ENCODE measurements at places on chromosomes 7 and 10. TPM values are rescaled to one million over a fixed set of nuclear protein-coding genes. Genes with fewer than 3 reads are reported as not detected.

DNA sequence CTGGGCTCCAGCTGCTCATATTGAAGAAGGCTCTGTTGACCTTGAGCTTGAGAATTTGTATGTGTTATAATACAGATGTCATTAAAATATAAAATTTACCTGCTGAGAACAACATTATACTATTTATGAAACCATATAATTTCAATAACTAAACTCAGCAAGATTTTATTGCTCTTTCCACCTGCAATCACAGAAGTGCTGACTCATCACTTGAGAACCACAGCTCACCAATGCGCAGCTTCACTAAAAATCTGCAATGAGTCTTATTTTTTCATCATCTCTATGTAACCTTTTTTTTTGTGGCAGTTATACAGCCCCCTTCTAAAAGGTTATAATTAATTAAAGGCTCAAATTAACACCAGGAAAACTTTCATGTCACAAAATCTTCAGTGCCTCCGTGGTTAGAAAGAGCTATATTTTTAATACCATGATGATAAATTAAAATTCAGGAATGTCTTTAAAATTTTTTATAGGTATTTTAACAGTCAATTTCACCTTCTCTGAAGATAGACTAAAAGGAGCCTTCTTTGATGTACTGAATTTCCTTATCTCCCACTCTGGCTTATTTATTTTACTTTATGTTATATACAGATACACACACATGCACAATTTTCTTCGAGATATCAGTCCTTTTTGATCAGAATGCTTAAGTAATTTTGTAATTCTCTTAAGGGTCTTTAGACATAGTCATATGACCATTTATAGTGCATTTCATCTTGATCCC, 102.7 kb downstream of the EVX1 start:
- peaks cover 11% of the 10 kb centered on the region for H3K4me1 ChIP-seq
- H3K27ac ChIP-seq, result no peak overlapping the region
- H3K4me3 ChIP-seq, result no peak overlapping the region
- DNase-seq, result no peak

GRCh38 chr7:139850906-139851305, 21.8 kb downstream of the TBXAS1 start:
- H3K4me1 ChIP-seq, result peaks cover 3% of the 10 kb centered on the region
- no peak overlapping the region for H3K27ac ChIP-seq
- H3K4me3 ChIP-seq, result no peak overlapping the region
- no peaks in the 10 kb centered on the region for H3K27me3 ChIP-seq

DNA sequence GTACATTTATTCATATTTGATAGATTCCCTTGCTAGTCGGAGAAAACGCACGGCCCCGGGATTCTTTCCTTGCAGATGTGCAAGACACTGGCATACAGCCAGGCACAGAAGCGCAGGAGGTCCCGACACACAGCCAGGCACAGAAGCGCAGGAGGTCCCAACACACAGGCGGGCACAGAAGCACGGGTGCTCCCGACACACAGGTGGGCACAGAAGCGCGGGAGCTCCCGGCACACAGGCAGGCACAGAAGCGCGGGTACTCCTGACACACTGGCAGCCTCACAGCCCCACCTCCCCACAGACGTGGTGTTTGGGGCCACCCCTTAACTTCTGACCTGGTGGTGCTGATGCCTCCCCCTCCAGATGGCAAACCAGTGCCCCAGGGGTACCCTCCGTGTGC, 237.3 kb downstream of the ZMYND11 start:
- H3K4me1 ChIP-seq, result no peaks in the 10 kb centered on the region
- DNase-seq, result no peak
- H3K36me3 ChIP-seq, result peaks cover 11% of the 10 kb centered on the region
- H3K4me3 ChIP-seq, result no peak overlapping the region
- H3K27me3 ChIP-seq, result no peaks in the 10 kb centered on the region

Gene TBRG4
- 65.8 TPM for total RNA-seq
